AML-193 (cell line): ENCODE measurements at places on chromosomes 2 and 18.

DNA sequence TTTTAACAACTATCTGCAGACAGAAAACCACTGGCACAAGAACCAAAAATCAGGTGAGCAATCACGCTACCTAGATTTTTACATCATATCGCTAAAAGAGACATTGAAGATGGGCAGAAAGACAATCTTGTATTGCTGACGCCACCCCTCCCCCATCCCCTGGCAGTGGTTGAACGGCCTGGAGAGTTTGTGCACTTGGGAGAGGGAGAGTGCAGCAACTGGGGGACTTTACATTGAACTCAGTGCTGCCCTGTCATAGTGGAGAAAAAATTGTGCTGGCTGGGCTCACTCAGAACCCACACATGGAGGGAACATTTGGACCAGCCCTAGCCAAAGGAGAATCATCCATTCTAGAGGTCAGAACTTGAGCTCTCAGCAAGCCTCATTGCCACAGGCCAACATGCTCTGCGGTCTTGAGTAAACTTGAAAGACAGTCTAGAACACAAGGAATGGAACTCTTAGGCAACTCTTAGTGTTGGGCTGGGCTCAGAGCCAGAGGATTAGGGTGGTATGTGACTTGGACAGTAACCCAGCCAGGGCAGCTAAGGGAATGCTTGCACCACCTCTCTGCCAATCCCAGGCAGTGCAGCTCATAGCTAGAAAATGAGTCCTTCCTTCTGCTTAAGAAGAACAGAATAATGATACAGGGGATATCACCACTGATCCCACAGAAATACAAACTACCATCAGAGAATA, 220.0 kb upstream of the CYP26B1 start:
- DNase-seq: peak; percentile 4

- DNase-seq: no peak
These were observed 169.1 kb upstream of the TRIB2 start for GRCh38 chr2:12547566-12548170.

GRCh38 chr2:230666885-230667712, 45.5 kb upstream of the CAB39 start:
- DNase-seq: peak; percentile 63

GRCh38 chr2:221068123-221068522, 504.0 kb downstream of the EPHA4 start:
- no peak for DNase-seq

GRCh38 chr2:25098670-25099486, 57.0 kb downstream of the EFR3B start:
- DNase-seq: no peak

DNA sequence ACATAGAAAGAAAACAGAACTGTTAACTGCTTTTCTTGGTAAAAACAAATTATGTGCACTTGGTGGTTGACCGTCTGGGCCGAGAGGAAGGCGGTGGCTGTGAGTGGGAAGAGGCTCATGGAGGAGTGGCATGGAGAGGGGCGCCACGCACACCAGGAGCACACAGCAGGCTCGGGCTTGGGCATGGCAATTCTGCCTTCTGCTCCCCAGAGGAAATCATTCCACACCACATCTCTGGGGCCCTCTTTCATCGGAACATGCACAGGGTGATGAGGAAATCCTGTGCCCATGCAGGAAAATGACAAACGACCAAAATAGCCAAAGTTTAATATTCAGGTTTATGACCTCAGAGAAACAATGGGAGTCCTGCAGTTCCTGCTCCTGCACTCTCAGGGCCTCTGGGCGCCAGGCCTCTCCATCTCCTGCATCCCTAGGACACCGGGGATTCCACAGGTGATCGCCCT, 26.4 kb downstream of the WDFY1 start:
- no peak for DNase-seq

GRCh38 chr2:29462293-29462692, 347.1 kb downstream of the CLIP4 start:
- DNase-seq: no peak

GRCh38 chr2:67394734-67395133, 2.4 kb upstream of the ETAA1 start:
- DNase-seq: no peak

- DNase-seq: no peak
These were observed 102.8 kb upstream of the TFCP2L1 start for GRCh38 chr2:121387591-121388325.

DNA sequence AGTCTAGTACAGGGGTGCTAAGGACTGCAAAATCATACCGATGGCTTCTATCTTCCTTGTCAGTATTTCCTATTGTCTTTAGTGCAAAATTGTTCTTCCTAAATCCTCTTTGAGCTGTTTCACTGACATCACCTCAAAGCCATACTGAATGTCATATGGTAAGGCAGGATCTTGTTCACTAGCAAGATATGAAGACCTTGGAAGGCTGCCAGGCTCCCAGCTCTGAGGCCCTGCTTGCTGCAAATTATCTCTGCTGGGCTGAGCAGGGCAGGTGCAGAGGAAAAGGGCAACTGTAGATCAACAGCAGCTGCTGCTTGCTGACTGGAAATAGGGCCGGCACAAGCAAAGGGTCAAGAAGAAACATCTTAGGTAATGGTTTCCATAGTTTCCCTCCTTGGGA, 58.2 kb downstream of the PMAIP1 start:
- DNase-seq: no peak

- DNase-seq: no peak
These were observed 43.3 kb upstream of the FN1 start for GRCh38 chr2:215479121-215479520.

- no peak for DNase-seq
These were observed 55.9 kb upstream of the CREB1 start for GRCh38 chr2:207473931-207474235.

DNA sequence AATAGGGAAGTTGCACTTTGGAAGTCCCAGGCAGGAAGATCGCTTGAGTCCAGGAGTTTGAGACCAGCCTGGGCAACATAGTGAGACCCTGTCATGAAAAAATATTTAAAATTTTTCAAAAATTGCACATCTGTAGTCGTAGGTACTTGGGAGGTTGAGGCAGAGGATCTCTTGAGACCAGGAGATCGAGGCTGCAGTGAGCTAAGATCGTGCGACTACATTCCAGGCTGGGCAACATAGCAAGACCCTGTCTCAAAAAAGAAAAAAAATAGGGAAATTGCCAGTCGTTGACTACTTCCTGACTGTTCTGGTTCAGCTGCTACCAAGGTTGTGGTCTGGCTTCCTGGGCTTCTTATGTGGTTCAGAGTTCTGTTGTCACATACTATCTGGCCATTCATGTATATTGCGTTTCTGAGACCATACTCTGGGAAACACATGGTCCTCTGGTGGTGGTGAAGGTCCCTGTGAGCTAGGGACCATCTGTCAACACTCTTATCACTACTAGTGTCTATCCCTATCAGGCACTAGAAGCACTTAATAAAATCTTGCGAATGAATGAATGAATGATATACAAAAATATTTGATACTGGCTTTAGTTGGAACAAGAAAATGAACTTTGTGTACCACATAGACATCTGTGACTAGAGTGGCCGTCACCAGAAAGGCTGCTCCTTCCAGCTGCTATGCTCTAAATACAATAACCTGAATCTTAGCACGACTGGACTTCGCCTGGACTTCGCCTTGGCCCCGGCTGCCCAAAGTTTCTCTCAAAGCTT, 861 bp upstream of the KLHL23 start:
- DNase-seq: peak; percentile 62

DNA sequence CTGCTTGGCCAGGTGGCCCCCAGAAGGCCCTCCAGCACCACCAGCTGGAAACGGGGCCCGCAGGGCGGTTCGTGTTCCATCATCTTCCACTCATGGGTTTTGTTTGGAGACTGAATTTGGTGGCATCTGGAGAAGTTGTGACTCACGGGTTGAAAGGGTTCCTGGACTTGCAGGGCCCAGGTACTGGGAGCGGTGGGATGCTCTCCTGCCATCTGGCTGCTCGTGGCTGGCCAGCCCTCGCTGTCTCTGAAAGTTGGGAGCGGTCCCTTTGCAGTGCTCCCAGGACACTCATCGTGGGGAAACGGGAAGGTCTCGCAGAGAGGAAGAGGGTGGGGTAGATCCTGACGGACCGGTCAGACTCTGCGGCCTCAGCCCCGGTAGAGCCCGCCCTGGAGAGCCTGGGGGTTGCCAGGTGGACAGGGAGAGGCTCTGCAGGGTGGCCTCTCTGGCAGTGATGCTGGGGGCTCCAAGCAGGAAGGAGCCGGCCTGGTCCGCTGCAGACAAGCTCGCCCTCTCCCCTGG, 47.5 kb downstream of the TWIST2 start:
- DNase-seq: no peak

DNA sequence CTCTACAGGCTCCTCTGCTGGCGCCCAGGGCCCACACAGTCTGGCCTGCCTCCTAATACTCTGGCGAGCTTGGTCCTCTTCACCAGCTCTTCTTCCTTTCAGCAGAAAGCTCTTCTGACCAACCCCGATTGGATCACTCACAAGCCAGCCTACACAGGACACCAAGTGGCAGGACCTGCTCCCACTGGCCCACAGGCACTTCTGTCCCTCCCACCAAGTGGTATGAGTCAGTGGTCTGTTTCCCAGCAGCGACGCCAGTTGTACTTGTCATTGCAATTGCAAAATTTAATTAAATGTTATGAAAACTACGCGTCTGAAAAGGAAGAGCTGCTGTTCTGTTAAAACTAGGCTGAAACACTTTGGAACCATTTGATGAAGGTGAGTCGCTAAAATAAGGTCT, 46.7 kb downstream of the NDUFA10 start:
- DNase-seq: no peak

GRCh38 chr2:191800874-191801273, 46.0 kb downstream of the CAVIN2 start:
- DNase-seq: no peak

DNA sequence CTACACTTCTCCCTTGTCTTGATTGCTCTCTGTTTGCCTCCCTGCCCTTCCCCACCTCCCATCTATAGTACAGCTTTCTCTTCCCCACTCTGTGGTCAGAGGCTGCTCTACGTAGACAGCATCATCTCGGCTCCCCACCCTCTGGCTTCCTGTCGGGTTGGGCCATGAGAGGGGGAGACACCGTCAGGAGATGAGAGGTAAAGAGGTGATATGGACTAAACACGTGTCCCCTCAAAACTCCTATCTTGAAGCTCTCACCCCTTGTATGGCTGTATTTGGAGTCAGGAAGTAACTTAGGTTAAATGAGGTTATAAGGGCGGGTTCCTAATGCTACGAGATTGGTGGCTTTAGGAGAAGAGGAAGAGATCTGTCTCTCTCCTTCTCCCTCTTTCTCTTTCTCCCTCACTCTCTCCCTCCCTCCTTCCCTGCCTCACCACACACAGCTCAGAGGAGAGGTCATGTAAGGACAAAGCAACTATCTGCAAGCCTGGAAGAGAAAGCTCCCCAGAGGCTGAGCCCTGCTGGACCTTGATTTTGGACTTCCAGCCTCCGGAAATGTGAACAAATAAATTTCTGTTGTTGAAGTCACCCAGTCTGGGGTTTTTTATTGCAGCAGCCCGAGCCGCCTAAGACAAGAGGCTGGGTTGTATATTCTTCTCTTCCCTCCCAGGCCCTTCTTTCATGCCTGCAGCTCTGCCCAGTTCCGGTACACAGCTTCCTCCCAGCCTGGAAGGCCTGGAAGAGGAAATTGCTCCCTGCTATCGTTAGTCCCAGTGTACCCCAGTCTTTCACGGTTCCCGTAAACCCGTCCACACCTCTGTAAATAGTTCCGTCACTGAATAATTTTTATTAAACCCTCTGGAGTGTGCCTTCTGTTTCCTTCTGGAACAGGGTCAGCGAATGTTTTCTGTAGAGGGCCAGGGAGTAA, 138.0 kb downstream of the AKAIN1 start:
- no peak for DNase-seq

DNA sequence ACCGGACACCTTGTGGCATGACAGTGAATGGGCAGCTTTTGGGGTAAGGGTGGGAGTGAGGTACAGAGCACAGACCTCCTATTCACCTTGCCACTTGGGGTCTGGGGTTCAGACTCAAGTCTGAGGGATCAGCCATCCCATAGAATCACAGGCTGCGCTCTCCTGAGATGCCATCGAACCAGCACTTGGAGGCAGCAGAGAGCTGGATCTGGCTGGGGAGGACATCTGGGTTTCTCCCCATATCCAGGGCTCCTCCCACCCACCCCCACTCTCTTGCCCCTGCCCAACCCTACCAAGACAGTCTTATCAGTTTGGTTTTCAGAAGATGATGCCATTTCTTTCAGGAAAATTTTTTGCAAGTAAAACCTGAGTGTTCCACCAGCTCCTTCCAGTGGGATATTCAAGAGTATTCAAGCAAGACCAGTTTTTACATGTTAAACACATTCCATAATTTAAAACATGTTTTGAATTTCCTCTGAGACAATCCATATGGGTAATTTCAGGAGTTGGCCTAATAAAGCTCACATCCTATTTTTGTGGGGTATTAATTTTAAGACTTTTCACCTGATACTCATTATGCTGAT, 29.2 kb upstream of the TEX44 start:
- peak; percentile 33 for DNase-seq

DNA sequence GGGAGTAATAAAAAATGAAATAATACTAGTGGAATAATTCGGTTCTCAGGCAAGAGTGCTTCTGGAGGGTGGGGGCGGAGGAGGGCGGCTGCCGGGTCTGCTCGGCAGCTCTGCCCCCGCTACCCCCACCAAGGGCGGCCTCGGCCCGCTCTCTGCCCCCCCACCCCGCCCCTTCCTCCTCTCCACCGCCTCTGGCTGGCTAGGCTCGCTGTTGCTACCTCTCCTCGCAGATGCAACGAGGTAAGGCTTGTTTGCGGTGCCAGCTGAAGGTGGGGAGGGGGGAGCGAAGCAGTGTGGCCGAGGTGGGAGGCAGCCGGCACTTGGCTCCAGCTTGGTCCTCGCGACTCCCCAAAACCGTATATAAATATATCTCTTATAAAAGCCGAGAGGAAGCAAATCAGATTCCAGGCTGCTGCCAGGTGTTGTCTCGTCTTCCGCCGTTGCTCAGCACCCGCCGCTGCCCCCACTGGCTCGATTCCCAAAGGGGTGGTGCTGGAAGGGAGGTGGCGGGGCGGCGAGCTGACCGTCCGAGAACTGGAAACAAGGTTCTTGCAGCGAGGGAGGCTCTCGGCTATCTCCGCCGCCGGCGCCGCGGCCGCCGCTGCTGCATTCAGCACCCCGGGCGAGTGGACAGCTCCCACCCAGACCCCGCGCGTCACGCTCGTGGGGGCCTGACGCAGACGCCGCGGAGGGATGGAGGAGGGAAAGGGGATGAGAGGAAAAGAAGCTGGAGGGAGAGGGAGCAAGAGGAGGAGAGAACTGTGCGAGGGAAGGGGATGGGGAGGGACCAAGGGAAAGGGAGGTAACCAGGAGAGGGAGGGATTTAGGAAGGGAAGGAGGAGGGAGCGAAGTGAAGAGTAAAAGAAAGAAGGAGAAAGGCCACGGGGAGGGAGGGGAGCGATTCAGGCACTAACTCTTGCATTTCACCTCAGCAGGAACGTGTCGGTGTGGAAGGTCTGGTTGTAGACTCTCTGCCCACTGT, at the start of gene MARCHF4:
Gene MARCHF4 (minus strand): TSS at position 763 of the 982 bp plus-strand sequence. CDS start 2,223 bp downstream, outside the sequence.
- DNase-seq: no peak
